ENCODE measurements at places on chromosomes 7 and 10.

GRCh38 chr10:17238445-17239291, 10.6 kb downstream of the VIM start:
- DNase-seq: peak; percentile 70

- no peak for DNase-seq
Measured at GRCh38 chr10:80351220-80351619, 5.3 kb downstream of the DYDC1 start.

DNA sequence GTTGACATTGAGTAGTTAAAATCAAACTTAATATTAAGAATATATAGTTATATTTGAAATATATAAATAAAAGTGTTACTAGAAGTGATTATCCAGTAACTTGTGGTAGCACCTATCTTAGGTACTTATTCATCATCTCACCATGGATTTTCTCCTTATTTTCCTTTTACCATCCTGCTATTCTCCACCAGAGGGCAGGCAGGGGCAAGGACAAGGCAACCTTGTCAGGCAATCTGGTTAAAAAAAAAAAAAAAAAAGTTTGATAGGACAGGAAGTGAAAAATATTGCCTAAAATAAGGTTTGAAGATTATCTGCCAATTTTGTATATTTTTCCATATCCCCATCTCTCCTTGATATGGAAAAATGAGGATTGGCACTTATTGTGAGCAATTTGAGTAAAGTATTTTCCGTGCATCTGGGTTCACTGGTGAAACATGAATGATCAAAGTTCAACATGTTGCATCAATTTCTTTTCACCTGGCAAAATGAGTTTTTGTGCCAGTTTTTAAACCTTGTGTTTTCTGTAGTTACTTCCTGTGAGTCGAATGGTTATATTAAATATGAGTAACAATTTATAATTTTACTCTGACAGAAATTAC, 256.7 kb downstream of the AGMO start:
- no peak for DNase-seq

GRCh38 chr7:26136831-26137230, 15.2 kb upstream of the NFE2L3 start:
- DNase-seq: no peak

- no peak for DNase-seq
Measured at GRCh38 chr7:10821156-10821555, 152.5 kb upstream of the PHF14 start.

- DNase-seq: no peak
Measured at GRCh38 chr7:131606346-131607290, 50.2 kb upstream of the PODXL start.

GRCh38 chr7:106731646-106732444, 70.9 kb upstream of the CCDC71L start:
- DNase-seq: no peak

DNA sequence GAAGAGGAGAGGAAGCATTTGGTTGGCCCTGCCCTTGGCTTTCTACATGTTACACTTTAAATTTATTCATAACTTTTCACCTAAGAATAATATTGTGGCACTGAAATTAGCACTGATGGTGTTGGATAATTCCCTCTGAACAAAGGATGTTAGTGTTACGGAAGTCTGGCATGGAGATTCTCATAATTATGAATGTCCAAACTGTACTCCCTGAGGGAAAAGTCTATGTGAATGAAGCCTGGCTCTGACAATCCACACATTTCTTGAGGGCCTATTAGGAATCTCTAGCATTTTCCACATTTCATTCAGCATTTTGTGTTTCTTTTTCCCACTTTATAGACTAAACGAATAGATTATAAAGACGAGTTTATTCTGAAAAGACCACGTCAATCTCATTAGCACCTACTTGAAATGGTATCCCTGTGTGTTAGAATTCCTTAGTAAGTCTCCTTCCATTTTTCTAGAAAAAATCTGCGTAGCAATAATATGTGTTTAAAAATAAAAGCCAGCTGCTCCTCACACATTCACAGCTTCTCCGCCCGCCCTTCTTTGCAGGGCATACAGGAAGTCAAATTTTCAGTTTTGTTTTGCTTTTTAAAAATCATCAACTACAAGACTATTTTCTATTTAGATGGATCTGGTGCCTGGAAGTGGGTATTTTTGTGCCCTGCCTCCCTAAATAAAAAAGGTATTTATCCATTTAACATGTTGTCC, 131.8 kb upstream of the PALS2 start:
- DNase-seq: no peak

DNA sequence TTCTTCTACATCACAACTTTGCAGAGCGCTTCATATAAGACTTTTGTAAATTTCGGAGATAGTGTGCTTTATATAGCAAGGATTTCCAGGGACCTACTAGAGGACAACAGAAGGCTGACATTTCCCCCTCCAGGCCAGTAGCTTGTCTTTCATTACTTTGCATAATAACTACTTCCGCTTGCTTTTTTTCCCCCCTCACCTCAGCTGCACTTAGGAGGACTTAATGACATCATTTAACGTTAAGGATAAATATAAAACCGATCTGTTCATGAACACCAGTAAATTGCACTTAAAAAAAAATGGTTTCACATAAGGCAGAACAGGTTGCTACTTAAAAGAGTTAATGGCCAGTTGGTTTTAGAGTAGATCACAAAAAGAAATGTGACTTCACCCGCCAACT, 172.3 kb downstream of the AUTS2 start:
- no peak for DNase-seq

DNA sequence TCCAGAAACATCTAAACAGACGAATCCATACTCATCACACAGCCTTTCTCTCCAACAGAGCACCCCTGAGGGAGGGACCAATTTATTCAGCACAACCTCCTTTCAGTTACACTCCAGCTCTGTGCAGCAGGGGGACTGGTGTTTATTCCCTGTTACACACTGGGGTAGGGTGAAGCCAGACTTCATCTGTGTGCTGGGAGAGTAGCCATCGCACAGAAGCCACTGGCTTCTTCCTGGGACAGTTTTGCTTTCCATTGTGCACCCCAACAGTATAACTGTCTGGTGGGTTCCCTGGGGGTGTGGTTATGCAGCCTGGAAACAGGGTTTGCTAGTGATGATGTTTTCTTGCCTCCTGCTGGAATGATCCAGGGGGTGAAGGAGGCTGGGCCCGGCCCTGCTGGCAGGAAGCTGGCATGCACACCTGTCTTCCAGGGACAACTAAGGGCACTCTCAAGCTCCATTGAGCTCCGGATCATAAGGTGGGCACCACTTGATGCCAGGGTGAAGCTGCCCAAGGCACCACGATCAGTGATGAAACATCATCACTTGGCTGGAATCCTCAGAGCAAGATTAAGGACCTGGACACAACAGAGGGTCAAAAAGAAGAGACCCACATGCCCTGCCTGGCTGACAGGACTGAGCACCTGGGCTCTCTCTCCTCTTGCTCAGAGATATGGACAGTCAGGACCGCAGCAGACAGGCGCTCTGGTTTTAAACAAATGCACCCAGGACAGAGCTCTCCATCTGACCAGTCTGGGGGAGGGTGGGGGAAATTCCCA, 293.2 kb downstream of the GRID1 start:
- no peak for DNase-seq

DNA sequence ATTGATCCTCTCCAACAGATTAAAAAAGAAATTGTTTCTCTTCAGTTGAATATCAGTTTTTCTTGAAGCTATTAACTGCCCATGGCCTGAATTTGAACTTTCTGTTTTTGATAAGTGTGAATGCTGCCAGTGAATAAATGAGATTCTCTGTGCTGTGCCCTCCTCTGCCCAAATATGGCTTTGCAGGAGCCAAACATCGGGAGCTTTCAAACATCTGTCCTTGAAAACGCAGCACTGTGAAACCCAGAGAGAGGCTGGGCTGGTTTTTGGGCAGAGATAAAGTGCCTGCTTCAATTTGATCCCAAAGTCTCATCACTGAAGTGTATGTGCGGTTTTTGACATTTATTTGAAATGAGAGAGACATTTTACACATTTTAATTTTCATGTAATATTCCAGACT, 268.3 kb upstream of the SHH start:
- DNase-seq: no peak

- no peak for DNase-seq
Measured at GRCh38 chr7:140670343-140670935, 2.3 kb upstream of the ADCK2 start.

- DNase-seq: no peak
Measured at GRCh38 chr10:114408968-114409444, 4.7 kb upstream of the AFAP1L2 start.

- no peak for DNase-seq
Measured at GRCh38 chr7:49400891-49401550, 372.4 kb upstream of the VWC2 start.

- DNase-seq: no peak
Measured at GRCh38 chr7:21616091-21616490, 73.3 kb downstream of the DNAH11 start.

DNA sequence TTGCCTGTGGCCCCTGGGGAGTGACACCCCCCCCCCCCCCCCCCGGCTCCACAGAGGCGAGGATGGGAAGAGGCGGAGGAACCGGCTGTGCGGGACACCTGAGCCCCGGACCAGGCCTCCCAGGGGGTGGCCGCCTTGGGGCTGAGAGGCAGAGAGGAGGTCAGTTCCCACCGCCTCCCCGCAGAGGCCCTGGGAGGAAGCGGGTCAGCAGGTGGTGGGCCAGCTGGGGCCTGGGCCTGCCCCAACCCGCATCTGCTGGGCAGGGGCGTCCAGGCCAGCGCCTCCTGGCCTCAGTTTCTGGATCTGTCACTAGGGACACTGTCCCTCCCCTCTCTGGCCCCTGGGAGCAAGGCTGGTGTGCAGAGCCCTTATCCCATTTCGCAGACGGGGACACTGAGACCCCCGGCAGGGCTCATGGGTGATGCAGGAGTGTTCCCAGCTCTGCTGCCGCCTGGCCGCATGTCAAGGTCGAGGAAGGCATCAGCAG, 14.6 kb upstream of the LFNG start:
- DNase-seq: no peak

DNA sequence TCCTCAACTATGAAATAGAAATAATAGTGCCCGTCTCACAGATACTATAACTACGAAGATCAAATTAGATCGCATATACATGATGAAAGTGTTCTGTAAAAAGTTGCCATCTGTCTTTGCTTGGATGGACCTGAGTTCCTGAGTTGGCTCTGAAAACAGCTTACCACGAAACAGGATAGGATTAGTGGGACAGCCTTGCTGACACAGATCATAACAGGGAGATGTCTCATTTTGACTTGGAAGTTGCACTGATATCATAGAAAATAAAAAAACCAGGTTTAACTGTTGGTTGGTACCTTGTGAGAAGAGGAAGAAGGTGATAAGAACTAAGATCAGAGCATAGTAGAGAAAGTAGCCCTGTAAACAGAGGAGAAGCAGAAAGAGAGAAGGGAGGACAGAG, 79.3 kb upstream of the AGBL3 start:
- DNase-seq: no peak

GRCh38 chr7:26198133-26198780, 2.3 kb downstream of the HNRNPA2B1 start:
- no peak for DNase-seq

DNA sequence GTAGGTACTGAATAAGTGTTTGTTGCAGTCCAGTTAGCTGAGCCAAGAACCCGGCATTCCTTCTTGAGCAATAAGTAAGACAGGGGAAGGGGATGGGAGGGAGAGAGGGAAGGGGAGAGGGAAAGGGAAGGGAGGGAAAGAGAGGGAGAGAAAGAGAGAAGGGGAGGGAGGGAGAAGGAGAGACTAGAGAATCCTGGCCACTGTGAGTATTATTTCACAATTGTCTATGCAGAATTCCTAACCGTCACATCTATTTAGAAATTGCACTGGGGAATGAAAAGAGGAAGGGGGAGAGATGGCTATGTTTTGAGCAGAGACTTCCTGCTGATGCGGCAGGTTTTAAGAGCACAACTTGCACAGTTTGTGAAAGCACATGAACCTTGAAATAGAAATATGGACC, 251.4 kb upstream of the ZMIZ1 start:
- no peak for DNase-seq

DNA sequence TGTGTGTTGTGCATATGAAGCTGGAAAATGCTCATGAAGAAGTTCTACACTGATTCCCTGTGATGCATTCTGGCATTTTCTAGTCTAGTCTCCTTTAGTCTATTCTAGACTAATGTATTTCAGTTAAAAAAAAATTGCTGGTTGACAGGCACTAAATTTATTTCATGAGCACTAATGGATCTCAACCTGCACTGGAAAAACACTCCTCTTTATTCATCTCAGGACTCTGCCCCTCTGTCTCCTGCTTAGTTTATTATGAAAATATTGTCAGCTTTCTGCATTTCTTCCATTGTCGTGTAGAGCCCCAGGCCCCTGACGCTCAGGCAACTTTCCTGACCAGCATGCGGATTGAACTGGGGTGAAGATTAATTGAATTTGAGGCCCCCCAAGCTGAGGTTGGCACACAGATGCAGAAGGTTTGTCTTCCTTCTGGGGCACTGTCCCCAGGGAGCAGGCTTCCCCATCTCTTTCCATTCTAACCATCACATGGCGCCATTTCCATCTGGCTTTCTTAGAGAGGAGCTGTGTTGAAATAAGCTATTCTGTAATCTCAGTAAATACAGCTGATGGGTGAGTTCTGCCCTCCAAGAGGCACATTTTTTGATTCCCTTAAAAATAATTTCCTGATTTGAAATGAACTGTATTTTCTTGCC, 128.7 kb downstream of the INSYN2A start:
- no peak for DNase-seq

DNA sequence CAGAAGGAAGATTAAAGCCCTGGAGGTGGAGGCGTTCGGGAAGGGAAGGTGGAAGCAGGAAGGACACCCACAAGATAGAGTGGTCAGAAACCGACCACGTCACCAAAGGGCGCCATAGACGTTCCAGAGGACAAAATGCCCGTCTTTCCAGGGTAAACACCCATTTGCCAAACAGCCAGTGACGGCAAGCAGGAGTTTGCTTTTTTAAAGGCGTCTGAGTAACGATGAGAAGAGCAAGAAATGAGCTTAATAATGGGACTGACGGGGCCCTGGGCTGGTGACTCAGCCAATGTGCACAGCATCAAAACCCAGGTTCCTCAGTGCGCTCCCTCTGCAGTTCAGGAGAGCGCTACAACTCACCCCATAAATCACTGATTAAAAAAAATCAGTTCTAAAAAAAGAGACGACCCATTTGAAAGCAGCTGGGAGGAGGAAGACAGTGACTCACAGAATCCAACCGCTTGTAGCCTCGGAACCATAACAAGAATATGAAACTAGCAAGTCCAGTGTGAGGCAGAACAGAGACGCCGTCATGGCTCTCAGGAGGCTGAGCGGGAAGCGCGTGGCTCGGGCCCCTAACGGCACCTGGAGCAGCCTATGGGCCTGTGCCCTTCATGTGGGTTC, 5.9 kb downstream of the DIP2C start:
- no peak for DNase-seq

- DNase-seq: no peak
Measured at GRCh38 chr7:114310345-114311110, 104.1 kb upstream of the FOXP2 start.
